Central memory CD4-positive, alpha-beta T cell (primary cell): ENCODE measurements at places on chromosomes 16 and 17.

GRCh38 chr17:68172461-68172954, 75.3 kb upstream of the AMZ2 start:
- DNase-seq = peak; percentile 52

DNA sequence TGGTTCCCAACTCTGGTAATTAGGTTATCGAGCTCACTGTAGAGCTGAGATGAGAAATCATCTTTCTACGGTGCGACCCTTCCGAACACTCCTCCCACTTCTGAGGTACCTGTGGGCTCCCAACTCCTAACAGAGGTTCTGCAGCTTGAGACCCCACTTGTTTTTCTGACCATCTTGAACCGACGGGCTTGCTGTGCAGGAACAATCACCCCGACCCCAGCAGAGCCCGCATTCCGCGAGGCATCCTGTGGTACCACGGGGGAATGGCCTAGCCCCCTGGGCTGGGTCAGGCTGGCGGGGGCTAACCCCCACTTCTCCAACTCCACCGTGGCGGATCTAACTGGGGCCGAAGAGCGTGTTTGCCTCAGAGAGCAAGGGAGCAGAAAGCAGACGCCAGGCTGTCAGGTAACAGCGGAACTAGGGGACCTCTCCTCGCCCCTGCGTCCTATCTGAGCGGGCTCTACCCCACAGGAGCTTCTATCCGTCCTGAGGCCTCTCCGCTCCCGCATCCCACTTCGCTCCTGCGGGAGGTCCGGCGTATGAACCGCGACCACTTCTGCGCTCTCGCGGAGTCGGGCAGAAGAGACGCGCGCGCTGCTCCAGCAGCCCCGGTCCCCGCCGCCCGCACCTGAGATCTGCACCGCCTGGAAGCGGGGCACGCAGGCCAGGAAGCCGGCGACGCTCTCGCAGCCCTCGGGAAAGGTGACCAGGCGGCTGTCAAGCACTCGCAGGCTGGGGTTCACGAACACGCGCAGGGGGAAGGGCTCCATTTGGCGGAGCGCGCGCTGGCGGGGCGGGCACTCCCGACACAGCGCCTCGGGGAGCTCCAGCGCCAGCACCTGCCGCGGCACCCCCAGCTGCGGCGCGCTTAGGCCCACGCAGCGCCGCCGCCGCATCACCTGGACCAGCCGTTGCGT, 761 bp downstream of the PDF start:
- no peak for DNase-seq

GRCh38 chr16:19771796-19772195, 53.7 kb downstream of the IQCK start:
- DNase-seq = no peak

GRCh38 chr16:66261826-66262225, 104.7 kb upstream of the CDH5 start:
- no peak for DNase-seq

- DNase-seq = peak; percentile 13
Measured at GRCh38 chr17:82583720-82584234, 64.2 kb downstream of the FOXK2 start.

DNA sequence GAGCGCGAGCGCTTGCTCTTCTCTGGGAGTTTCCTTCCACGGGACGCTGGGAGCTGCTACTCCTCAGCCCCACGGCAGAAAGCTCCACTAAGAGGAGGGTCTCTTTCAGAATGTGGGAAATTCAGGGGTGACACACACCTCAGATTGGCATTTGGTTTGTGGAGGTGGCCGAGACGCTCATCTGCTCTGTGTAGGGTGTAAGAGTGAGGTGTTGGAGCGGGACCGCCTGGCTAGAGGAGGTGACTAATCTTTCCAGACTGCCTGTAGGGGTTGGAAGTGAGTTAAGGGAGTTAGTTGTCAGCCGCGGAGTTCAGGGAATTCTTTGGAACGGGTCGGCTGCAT, 735 bp downstream of the PSMD11 start:
- no peak for DNase-seq

DNA sequence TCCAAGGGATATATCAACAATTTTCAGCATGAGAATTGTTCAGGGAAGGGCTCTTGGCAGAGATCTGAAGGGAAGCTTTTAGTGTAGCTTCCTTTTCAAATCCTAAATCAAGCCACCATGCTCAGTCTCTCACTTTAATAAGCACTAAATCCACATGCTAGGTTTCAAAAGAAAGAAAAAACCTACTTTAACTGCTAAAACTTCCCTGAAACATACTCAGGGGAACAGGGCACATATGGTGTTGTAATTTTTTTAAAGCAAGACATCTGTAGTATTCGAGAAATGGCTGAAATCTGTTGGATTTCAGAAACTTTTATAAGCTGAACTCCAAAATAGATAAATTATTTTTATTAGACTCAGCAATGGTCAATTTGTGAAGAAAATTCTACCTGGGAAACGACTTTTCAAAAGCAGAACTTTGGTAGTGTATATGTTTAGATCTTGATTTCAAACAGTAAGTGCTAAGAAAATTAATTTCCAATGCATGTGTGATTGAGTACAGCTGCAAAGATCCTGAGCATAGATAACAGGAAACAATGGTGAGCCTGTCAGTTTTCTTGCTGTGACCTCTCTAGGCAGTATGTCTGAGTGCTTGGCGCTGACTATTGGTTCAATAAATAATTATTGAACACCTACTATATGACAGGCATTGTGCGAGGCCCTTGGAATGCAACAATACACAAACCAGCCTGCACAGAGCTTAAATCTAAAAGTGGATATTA, 804.5 kb upstream of the SOX9 start:
- no peak for DNase-seq
